ENCODE measurements at places on chromosomes 13 and 19.

DNA sequence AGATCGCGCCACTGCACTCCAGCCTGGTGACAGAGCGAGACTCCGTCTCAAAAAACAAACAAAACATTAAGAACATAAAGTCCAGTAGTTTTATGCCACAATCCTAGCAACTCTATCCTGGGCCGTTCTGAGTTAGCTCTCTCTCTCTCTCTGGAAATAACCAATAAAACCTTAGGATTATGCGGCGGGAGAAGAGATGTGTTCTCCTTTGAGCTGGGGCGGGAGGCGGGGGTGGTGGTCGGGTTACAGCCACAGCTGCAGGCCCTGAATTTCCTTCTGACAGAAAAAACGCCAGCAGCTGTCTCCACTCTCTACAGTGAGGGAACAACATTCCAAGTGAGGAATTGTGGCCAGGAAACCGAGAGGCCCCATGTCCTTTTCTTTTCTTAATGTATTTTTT lies 9.1 kb upstream of the PNMA8A start:
- DNase-seq: no peak

DNA sequence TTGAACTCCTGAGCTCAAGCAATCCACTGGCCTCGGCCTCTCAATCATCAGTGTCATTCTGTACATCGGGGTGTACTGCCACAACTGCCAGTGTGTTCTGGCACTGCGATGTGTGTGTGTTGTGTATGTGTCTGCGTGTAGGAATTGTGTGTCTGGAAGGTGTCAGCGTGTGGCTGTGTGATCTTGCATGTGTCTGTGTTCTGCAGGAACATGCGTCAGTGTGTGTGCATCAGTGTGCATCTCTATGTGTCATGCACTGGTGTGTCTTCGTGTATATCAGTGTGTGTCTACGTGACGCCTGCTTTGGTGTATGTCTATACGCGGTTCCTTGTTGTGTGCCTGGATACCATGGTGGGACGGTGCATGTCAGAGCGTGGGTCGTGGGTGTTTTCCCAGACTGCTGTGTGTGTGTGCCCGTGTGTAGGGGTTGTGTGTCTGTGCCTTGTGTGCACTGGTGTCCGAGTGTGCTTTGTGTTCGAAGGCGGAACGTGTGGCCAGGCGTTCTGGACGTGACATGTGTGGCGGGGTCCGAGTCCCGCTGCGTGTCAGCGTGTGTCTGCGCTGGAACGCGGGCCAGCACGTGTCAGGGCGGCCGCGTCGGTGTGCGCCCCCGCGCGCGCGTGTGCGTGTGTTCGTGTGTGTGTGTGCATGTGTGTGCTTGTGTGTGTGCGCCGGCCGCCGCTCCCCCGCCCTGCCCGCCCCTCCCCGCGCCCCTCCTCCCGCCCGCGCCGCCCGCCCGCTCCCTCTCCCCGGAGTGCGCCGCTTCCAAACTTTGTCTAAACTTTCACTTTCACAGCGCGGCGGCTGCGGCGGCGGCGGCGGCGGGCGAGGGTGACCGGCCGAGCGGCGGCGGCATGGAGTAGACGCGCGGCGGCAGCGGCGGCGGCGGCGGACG lies at the start of gene NFIX:
NFIX (plus strand) TSS at position 775 of the 895 bp plus-strand sequence. CDS start 363 bp downstream, outside the sequence.
- DNase-seq: no peak

- no peak for DNase-seq
These were observed 154.2 kb downstream of the SLC7A1 start for GRCh38 chr13:29441306-29441705.

GRCh38 chr19:35559781-35560180 lies 3.7 kb downstream of the ATP4A start:
- no peak for DNase-seq

DNA sequence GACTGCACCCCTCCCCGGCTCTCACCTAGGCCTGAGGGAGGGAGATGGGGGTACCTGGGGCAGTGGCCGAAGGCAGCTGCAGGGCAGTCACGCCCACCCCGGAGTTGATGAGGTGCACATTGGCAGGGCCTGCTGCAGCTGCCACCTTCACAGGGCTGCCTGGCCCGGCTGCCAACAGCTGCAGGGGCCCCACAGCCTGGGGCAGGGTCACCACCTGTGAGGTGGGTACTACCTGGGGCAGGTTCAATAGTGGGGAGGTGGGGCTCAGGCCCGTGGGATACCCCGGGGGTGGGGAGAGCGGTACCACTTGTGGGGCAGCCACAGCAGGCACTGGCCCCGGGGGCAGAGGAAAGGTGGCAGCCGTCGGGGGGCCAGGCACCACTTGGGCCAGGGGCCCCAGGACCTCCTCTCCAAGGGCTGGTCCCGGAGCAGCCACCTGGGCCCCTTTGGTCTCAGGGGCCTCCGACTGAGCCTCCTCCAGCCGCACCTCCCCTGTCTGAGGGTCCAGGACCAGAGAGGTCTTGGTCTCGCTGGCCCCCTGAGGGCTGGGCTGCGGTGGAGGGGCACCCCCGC lies 2.7 kb downstream of the SIX5 start:
- no peak for DNase-seq

- no peak for DNase-seq
These were observed 8.0 kb downstream of the C19orf81 start for GRCh38 chr19:50657222-50657669.

- DNase-seq: no peak
These were observed 51.5 kb downstream of the RASA3 start for GRCh38 chr13:114080739-114081561.

DNA sequence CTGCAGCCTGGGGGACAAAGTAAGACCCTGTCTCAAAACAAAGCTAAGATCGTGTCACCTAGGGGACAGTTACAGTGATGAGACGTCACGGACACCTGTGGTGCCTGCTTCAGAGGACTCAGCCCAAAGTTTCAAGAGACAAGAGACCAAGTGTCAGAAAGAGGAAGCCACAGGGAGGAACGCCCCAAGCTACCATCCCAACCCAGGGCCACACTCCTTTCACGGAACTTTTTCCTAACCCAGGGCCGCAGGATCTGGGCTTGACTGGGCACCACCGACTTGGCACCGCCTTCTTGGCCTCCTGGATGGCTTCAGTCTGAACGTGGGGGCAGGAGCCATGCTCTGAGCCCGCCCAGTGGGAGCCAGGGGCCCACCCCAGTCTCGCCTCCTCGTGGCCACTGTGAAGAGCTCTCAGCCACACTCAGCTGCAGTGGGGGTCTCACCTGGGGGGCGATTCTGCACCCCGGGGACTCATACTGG lies 8.5 kb downstream of the MOB3A start:
- no peak for DNase-seq

GRCh38 chr13:93915269-93915809 lies 564.1 kb downstream of the DCT start:
- DNase-seq: no peak

DNA sequence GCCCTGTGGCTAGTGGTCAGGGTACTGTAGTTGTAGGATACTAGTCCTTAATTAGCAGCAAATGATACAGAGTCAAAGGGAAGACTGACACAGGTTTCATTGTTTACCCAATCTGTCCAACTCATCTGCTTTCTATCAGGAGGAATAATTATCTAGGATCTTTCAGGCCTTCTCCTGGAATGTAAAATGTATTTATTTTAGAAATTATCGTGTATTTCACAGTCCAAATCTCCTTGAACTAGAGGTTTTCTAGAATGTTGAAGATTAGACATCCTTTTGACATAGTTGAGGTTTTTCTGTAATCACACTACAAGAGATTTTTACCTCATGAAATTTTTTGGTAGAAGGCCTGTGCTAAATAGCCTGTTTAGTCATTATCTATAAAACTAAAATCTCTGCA lies 1694.8 kb upstream of the PCDH20 start:
- DNase-seq: no peak

- DNase-seq: no peak
These were observed 326.2 kb upstream of the GPC6 start for GRCh38 chr13:92900446-92900845.

- no peak for DNase-seq
These were observed 770.8 kb upstream of the SLITRK6 start for GRCh38 chr13:86569974-86570373.

DNA sequence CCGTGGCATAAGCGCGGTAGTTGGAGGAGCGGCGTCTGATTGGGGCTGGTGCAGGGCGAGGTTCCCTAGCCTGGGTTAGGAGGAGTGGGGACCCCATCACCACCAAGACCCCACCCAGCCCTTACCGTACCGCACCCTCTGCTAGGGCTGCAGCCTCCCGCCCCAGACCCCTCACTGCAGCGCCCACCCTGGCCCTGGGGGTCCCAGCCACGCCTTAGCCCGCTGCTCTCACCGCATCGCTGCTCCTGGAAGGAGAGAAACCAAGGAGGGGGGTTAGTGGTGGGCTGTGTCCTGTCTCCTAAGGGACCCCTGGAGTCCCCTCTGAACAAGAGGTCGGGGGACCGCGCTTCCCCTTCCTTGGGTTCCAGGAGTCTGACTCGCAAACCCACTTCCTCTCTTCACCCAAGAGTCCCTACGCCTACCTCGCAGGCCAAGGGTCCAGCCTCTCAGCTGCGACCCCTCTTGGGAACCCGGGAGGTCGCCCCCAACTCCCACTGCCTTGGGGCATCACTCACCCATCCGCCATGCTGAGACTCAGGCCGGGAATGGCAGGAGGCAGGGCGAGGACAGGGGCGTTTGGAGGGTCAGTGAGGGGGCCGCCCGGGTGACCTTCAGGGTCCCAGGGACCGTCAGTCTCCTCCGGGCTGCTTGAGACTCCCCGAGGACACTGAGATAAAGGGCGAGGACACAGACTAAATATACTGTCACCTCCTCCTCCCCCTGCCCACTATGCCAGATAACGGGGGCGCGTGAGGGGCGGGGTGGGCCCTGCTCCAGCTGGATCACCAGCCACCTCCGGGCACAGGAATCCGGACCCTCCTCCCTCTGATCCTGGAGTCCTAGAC lies at the start of gene TNNI3:
TNNI3 (minus strand) TSS at position 669 of the 845 bp plus-strand sequence; CDS start at position 526, 143 bp downstream.
- no peak for DNase-seq

- no peak for DNase-seq
These were observed 11.8 kb downstream of the RASA3 start for GRCh38 chr13:114120591-114121011.

DNA sequence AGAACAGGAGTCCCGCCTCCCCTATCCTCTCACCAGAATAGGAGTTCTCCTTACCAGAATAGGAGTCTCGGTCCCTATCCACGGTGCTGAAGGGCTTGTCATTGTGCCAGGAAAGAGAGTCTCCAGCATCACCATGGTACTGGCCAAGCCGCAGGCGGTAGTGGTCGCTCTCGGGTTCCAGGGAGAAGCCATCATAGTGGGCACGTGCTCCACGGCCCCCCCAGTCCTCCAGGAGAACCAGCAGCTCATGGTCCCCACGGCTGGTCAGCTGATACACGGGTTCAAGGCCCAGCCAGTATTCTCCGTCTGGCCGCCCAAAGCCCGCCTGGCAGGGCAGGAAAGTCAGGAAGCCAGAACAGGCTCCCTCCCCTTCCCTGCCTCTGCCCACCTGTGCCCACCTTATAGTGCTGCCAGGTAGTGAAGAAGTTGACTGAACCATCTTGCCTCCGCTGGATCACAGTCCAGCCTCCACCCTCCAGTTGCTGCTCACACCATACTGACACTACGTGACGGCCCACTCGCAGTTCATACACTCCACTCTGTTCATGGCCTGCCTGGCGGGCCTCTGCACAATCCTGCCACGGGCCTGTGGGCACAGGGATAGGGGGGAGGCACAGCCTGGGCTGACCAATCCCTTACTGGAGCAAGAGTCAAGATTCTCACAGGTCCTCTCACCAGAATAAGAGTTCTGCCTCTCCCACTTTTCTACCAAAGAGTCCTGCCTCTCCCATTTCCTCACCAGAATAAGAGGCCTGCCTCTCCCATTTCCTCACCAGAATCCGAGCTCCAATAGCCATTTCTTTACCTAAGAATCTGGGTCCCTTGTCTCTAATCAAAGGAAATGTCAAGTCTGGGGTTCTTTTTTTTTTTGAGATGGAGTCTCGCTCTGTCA lies 7.4 kb downstream of the SHFL start:
- DNase-seq: no peak

DNA sequence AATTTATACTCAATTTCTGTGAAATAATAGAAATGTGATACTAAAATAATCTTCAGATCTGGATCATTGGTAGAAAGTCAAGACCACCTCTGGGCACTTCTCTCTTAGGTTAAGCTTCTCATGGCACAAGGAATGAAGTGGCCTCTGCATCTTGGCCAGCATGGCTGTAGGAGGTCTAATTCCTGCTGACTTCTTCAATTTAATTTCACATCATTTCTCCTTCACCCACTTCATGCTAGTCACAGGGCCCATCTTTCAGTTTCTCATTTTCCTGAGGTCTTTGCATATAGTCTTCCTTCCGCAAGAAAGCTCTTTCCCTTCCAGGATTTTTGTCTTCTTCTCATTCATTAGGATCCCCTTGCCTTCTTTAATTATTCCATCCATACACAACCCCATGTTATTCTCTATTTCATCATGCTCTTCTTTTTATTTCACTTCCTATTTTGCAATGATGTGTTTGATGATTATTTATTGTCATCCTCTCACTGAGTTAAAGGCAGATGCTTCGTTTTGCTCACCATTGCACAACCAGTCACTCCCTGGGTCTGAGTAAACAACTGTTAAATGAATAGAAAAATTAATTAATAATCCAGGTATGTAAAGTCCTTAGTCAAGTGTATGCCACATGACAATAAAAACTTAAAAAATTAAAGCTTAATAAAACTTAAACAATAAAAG lies 397.4 kb downstream of the SPRY2 start:
- DNase-seq: no peak

DNA sequence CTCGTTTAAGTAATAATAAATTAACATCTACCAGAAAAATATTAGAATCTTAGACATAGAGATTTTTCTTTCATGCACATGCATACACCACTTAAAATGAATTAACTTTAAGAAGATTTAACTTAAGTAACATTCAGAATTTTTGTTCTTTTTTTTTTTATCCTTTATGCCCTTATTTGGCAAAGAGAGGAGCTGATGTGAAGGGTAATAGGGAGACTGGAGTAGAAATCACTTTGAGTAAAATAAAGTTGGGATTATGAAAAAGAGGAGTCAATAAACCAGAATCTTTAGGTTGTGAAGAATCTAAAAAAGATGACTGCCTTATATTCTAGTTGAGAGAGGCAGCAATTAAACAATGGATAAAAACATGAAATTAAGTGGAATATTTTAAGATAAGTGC lies 18.8 kb upstream of the MIR17HG start:
- no peak for DNase-seq

DNA sequence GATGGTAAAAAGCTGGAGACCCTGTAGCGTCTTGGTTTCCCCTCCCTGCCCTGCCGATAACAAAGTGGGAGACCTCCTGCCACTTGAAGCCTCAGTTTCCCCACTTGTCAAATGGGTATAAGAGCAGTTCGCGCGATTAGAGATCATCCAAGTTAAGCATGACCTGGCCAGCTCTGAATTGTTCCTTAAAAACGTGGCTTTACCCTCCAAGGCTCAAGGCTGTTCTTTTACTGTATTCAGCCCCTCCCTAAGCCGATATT lies 421 bp downstream of the TNPO2 start:
- DNase-seq: no peak

GRCh38 chr13:59834801-59835200 lies 328.9 kb downstream of the DIAPH3 start:
- DNase-seq: no peak

DNA sequence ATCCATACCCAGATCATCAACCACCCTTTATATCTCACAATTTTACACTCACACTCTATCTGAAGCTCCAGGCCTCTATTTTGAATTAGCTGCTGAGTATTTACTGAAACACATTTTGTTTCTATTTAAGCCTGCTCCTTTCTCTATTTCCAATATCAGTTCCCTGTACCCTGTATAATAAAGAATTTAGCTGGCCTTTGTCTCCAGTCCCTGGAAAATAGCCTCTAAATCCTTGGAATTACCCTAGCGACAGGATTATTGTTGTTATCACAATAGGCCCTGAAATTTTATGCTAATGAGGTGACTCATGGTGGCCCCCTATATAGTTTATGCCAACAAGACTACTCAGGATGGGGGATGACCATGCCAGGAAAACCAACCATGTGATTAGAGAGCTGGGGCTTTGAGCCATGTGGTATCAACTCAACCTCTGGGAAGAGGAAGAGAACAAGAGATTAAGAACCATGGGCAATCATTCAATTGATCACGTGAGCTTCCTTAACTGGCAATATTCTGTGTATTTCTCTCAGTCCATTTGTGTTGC lies 72.7 kb downstream of the KATNAL1 start:
- no peak for DNase-seq

All from stimulated activated CD4-positive, alpha-beta T cell treated with anti-CD3 and anti-CD28 coated beads, Interleukin-12 subunit alpha, Interleukin-12 subunit beta, amount 100 ng/mL, for 48 hours (primary cell).